ENCODE measurements at places on chromosomes 2 and 18. TPM values are rescaled to one million over a fixed set of nuclear protein-coding genes. Genes with fewer than 3 reads are reported as not detected.

GAL3ST2 gene
- not detected for total RNA-seq

DNA sequence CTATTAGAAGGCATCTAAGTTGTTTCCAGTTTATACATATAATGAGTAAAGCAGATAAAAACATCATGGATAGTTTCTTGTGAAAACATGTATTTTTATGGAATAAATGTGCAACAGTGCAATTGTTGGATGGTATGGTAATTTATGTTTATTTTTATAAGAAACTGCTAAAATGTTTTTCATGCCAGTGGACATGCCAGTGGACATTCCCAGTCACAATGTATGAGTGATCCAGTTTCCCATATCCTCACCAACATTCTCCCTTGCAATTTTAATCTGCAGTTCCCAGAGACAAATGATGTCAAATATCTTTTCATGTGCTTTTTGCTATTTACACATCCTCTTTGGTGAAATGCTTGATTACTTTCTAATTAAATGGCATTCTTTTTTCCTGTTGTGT is 818.6 kb downstream of the SUCLG1 start:
- no peak for DNase-seq

DNA sequence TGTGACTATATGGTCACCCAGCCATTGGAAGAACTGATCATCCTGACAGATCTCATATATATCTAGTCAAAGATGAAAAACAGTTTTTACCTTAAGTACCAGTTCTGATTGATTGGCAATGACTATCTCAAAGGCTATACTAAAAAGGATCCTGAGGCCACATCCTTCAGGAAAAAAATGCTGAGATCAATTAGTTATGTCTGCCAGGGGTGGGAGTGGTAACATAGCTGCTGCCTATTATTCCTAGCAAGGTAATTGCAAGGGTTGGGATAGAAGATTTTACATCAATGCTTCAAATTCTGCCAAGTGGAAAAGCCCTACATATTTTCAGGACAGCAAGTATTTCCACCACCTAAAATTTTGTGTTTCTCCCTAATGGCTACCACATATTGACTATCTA is 114.7 kb downstream of the C1D start:
- no peak for DNase-seq

- no peak for DNase-seq
Observed at GRCh38 chr2:23497063-23497462, 112.1 kb downstream of the KLHL29 start.

GRCh38 chr2:167592441-167592840 is 655.0 kb downstream of the STK39 start:
- no peak for DNase-seq

DNA sequence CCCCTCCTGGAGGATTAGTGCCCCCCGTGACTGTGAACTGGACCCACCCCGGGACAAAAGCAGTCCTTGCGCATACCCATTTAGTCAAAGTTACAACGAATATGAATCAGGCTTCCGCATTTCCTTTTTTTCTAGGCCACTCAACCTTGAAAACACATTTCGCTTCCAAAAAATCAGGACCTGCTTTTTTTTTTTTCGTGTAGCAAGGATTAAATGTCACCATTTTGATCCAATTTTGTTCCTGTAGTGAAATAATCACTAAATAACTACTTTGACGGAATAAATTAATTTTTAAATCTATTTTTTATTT is 464 bp upstream of the FTCDNL1 start:
- no peak for DNase-seq

DNA sequence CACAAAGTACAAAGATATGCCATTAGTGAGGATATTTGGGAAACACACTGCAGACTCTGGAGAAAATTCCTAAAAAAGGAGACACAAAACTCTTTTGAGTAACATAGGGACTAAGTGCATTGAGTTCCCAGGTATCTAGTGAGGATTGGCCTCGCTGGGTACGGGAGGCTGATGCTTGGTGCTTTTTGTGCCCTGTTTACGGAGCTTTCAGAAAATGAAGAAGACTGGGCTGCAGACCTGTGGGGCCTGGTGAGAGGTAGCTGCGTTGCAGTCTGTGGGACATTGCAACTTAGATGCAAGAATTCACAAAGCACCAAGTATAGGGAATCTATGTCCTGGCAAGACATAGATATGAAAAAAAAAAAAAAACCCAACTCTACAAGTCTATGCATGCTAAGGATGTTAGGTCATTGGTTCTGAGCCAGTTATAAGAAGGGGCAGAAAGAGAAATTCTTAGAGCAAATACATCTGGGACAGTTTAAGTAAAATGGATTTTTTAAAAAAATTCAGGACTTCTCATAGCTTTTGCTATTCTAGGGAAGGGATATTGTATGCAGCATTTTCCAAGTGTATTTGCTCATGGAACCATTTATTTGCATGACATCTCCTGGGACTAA is 156.0 kb downstream of the SLC4A3 start:
- no peak for DNase-seq

DNA sequence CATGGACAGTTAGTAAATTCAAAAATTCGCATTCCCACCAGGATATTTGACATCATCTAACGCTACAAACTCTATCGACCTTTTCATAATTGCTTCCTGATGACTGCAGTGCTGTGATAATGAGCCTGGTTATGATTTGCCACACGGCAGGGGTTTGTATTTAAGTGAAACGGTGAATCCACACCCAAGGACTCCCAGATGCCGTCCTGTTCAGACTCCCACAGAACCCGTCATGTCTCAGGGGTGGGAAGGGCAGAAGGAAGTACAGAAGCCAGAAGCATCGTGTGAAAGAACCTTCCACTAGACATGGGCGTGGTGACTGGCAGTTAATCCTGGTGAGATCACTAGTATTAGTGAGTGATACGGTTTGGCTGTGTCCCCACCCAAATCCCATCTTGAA is 91.2 kb upstream of the TMEM18 start:
- DNase-seq: no peak

DNA sequence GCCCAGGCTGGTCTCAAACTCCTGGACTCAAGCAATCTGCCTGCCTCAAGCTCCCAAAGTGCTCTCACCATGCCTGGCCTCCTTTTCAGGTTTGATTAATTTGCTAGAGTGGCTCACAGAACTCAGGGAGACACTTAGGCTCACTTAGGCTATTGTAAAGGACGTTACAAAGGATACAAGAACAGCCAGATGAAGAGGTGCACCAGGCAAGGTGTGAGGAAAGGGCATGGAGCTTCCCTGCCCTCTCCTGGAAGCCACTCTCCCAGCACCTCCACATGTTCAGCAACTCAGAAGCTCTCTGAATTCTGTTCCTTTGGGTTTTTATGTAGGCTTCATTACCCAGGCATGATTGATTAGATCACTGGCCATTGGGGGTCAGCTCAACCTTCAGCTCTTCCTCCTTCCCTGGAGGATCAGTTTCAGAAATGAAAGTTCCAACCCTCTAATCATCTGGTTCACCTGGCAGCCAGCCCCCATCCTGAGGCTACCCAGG is 78.7 kb upstream of the RGPD5 start:
- peak; percentile 12 for DNase-seq

DNA sequence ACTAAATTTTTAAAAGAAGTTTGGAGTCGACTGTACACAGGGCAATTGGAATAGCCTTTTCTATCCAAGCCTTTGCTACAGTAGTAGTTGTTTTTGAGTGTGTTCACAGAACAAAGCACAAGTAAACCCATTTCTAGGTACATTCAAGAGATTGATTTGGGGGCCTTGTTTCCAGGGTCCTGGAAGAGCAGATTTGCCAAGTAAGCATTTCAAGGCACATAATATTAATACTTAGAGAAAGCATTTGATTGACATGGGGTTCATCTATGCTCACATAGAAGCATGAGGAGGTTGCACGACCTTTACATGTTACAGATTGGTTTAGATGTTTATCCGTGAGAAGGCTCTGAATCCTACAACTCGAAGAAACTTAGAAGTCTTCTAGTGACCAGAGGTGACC is 324.1 kb downstream of the MYCN start:
- DNase-seq: no peak

DSG2 gene
- 32.9 TPM for total RNA-seq

DNA sequence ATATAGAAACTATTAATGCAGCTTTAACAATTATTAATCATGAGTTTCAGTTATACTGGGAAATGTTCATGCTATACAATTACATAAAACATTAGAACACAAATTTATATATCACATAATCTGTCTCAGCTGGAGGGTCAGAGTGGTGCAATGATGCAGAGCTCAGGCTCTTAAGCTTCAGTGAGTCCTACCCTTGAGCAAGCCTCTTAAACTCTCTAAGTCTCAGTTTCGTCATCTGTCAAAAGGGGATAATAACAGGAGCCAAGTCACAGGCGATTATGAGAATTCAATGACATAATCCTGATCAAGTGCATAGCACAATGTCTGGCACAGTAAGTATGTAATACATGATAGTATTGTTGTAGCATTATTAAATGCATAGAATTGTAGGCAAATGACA is 46.0 kb downstream of the LAMA1 start:
- no peak for DNase-seq

All from mesenteric fat pad (tissue), 1 donor.